ENCODE measurements at places on chromosomes 3 and 15.

- no peak for DNase-seq
Measured at GRCh38 chr3:136858381-136858780, 3.6 kb upstream of the NCK1 start.

DNA sequence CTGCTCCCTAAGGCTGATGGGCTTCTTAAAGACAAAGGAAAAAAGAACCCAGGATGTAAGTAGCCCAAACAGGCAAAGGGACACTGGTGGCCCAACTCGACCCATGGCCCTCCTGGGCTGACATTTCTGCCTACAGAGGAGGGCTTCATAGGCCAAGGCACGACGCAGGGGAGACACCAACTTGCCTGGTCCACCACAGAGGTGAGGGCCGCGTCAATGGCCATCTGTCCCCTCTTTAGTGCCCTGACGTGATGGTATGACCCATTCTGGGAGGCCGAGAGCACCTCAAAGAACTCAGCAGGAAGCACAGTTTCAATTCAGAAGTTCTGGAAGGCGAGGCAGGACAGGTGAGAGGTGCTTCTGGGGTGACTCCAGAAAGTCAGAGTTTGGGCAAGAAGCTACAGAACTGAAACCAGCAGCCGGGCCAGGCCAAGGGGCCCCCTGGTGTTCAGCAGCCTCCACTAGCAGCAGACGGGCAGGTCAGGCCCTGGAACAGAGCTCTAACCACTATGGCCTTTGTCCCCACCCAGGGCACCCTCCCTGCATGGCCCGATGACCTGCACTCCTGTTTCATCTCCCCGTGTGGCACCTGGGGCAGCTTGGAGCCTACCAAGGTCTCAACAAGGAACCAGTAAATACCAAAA, 45.1 kb downstream of the HMCES start:
- no peak for DNase-seq

DNA sequence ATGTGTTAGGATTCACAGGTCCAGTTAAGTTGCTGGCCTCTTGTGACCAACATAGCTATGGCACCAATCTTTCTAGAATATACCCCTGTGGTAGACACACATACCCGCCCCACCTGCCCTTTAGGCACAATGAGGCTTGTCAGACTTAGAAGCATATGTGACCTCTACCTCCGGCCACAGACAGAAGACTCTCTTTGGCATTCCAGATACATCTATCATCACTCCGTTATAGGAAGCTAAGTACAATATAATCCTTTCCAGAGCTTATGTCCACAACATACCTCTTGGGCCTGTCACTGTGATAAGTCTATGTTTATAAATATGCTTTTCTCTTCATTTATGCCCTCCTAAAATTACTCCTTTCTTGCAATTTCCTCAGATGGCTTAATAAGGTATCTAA, 39.8 kb downstream of the CD47 start:
- peak; percentile 18 for DNase-seq

DNA sequence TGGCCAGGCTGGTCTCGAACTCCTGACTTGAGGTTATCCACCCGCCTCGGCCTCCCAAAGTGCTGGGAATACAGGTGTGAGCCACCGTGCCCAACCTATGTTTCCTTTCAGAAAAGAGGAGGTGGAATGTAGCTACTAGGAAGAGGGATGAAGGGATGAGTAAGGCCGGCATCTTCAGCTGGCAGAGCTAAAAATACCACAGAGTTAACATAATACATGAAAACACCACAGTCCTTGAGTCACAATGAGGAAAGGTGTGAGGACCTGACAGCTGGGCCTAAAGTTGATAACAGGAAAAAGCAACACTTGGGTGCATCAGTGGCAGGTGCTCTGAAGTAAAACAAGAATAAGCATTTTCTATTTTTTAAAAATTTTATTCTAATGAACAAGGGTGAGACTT, 392.2 kb downstream of the DIPK2A start:
- DNase-seq: no peak

DNA sequence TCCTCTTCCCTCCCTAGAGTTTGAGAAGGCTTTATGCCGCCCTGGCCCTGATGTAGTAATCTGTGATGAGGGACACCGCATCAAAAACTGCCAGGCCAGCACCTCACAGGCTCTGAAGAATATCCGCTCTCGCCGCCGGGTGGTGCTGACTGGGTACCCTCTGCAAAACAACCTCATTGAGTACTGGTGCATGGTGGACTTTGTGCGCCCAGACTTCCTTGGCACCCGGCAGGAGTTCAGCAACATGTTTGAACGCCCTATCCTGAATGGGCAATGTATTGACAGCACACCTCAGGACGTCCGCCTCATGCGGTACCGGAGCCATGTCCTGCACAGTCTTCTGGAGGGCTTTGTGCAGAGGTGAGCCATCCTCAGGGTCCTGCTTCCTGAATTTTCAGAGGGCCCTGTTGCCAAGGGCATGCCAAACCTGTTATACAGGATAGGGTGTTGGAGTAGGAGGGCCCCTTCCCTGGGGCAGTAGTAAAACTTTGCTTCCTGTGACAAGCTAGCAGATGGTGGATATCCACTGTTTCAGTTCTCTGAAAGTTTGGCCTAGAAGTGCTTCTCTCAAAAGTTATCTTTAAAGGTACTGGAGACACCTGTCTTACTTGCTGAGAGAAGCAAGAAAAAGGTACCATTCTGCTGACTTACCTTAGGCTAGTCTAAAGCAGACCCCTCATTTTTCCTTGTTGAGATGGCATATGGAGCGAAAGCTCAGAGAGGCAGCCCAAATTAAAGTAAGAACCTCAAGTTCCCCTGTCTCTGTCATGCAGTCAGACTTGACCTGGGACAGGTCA, 33.7 kb upstream of the TEX264 start:
- DNase-seq: no peak

- peak; percentile 62 for DNase-seq
Measured at GRCh38 chr15:65246026-65246714, 34.9 kb upstream of the CILP start.

DNA sequence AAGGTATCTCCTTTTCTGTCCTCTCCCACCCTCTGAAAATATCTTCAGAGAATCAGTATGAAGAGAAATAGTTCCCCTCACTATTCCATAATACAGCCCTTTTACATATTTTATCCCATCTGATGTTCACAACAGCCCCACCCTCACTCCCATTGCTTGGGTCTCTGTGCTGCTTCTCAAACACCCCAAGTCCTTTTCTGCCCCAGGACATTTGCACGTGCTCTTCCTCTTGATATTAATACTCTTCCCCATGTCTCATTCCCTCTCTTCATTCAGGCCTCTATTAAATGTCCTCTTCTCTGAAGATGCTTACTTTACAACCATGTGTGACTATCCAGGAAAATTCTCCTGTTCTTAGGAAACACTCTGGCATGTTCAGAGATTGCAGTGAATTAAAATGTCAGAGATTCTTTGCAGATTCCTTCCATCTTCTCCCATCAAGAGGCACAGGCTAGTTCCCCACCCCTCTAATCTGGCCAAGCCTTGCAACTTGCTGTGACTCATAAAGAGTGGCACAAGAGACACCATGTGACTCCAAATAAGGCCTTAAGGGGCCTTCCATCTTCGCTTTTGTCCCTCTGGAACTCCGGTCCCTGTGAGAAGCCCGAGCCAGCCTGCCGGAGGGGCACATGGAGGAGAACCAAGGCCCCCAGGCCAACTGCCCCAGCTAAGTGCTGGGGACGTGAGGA, 128.5 kb downstream of the CHSY1 start:
- no peak for DNase-seq

DNA sequence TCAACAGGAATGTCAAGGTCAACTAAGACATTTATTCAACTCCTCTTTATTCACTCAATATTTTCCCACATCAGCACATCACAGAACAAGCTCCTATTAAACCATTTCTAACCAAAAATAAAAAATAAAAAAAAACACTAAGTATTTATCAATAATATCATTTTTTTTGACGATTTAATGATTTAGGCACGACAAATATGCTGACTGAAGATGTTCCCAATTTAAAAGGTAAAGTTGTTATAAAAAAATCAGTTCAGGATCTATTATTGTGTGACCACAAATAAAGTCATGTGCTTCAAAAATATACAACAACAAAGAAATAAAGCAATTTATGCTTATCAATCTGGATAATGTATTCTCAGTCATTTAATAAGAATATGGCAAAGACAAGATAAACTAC, 16.2 kb downstream of the DPH6 start:
- DNase-seq: no peak

- DNase-seq: no peak
Measured at GRCh38 chr3:64184621-64185020, 40.6 kb downstream of the PRICKLE2 start.

- peak; percentile 19 for DNase-seq
Measured at GRCh38 chr15:92391640-92392039, 2.0 kb upstream of the ST8SIA2 start.

GRCh38 chr3:53805463-53806159, 40.6 kb downstream of the CHDH start:
- no peak for DNase-seq

DNA sequence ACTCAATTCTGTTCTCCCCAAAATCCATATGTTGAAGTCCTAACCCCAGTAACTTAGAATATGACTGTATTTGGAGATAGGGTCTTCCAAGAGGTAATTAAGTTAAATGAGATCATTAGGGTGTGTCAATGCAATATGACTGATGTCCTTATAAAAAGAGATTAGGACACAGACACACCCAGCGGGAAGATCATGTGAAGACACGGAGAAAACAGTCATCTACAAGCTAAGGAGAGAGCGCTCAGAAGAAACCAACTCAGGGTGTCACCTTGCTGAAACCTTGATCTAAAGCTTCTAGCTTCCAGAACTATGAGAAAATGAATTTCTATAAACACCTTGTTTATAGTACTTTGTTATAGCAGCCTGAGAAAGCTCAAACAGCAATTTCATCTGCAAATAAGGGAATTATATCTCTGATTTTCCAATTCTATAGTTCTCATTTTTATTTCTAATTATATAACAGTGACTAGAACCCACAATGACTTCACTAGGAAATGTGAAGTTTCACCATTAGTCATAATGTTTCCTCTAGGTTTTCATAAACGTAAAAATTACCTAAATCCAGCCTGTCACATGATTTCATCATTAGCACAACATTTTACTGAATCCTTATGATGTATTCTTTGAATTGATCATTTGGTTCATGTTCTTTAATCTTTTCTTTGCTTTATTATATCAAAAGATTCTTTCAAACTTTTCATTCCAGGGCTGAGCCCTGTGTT, 459.1 kb upstream of the MDFIC2 start:
- DNase-seq: no peak

DNA sequence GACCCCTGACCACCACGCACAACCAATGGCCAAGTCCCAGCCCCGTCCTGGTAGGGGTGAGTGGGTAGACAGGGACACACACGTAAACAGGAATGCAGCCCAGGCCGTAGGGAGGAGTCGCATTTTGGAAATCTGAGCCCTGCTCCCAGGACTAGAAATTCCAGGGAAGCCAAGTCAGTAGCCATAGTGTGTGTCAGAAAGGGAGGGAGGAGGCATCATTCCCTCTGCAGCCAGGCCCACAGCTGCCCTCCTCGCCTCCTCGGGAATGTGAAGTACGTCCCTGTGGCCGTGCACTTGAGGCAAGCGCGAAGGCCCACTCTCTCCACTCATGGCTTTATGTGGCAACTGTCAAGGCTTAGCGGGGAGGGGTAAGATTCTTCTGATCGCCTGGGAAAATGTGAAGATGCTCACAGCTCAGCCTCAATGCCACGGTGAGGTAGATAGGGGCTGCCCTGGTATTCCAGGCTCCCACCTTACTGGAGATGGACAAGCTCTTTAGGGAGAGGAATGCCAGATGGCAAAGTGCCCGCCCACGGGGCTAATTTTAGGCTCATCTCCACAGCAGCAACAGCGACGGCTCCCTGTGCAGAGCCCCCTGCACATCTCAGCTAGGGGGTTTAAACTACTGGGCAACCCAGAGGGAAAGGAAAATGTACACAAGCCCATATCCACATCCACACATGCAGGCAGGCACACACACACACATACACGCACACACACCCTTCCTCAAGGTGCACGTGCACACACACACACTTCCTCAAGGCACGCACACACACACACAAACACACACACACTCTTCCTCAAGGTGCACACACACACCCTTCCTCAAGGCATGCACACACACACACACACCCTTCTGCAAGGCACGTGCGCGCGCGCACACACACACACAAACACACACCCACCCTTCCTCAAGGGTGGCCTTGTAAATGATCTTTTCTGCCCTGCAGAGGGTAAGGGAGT, 65.5 kb downstream of the ADCY5 start:
- no peak for DNase-seq

DNA sequence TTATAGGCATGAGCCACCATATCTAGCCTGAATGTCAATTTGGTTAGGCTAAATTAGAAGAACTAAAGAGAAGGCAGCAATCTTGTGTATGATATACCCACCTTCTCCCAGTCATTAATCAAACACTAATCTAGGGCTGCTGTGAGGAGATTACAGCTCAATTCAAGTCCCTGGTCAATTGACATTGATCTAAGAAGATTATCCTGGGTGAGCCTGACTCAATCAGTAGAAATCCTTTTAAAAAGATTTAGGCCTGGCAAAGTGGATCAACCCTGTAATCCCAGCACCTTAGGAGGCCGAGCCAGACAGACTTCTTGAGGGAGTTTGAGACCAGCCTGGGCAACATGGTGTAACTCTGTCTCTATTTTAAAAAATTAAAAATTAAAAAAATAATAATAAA, 2.5 kb upstream of the DNAH12 start:
- DNase-seq: no peak

- no peak for DNase-seq
Measured at GRCh38 chr3:17936736-17937480, 194.5 kb upstream of the TBC1D5 start.

DNA sequence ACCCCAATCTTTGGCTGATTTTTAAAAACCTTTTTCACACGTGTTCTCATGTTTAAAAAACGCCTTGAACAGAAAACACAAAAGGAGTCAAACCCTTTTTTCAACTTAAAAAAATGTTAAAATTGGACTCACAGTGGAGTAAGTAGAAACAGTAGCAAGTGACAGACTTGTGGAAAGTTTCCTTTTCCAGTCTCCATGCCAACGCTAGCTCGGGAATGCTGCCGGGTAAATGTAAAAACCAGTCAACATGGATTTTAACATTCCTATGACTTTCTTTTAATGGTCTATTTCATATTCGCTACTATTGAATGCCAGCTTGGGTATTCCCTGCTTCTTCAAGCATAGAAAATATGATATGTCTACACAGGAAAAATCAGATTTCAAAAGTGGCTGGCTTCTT, 1.6 kb upstream of the PROK2 start:
- DNase-seq: no peak

GRCh38 chr15:59522988-59523461, 85.0 kb downstream of the FAM81A start:
- DNase-seq: no peak

- peak; percentile 17 for DNase-seq
Measured at GRCh38 chr15:37135225-37135624, 34.9 kb upstream of the MEIS2 start.

- no peak for DNase-seq
Measured at GRCh38 chr3:57150113-57150581, 15.0 kb downstream of the IL17RD start.

GRCh38 chr15:41620536-41621199, 39.5 kb upstream of the MGA start:
- no peak for DNase-seq

DNA sequence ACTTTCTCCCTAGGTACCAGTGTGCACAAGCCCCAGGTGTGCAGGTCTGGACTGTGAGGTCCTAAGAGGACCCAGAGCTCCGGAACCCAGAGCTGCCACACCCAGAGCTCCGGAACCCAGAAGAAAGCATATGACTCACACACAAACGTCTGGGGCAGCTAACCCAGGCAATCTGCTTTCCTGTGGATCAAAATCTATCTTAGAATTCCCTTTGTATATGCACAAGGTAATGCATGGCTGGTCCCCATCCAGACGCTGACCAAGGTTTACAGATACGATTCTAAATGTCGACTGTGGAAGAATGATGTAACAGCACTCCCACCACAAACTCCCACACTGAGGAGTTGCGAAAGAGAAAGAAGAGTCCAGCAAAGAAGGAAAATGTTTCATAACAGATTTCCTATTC, 15.7 kb downstream of the KCNMB2 start:
- DNase-seq: no peak

All from RWPE1 (cell line).